ENCODE measurements at places on chromosomes 5 and 9.

- no peak for DNase-seq
These were observed 12.7 kb upstream of the EDIL3 start for GRCh38 chr5:84397385-84397784.

DNA sequence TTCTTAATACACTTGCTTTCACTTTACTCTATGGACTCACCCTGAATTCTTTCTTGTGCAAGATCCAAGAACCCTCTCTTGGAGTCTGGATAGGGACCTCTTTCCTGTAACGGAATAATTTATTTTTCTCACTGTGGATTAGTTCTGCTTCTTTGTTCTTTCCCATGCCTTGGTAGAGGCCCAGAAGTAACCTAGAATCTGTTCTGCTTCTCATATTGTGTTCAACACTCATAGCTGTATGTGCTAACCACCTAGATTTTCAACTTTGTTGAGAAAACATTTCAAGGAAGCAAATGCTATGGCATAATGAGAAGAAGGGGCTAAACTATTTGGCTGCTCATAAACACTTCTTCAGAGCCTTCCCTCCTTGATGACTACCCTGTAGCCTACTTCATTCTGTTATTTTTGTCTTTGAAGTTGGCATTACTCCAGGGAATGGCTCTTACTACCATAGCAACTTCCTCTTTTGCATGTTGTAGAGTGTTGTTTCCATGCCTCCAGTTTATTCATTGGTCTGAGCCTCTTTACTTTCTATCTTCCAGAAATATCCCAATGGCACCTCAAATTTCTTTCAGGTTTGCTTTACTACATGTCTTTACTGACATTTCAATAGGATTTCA lies 74.3 kb downstream of the KIAA0825 start:
- DNase-seq: no peak

DNA sequence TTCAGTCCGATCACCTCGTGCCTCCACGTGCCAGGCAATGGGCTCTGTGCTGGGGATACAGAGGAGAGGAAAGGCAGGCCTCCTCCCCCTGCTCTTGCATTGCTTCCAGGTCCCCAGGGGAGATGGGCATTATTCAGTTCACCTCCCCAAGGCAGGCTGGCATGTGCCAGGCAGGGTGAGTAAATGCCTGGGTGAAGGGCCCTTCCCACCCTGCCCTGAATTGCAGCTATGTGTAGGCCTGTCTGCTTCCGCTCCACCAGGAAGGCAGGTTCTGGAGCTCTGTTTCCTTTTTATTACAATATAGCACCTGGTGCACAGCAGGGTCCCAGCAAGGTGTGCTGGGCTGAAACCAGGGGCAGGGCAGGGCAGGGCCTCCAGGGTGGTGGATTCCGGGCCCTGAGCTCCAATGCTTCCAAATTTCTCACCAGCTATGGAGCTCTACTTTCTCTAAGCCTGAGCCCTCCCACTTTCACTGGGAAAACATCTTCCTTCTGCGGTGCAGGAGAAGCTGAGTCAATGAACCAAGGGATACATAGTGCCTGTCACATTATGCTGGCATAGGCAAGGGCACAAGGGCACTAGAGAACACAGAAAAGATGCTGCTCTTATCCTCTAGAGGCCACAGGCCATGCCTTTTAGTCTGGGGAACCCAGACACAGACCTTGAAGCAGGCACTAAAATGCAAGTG lies 42.0 kb downstream of the SHB start:
- DNase-seq: no peak

- no peak for DNase-seq
These were observed 876.4 kb downstream of the DTWD2 start for GRCh38 chr5:118111956-118112355.

GRCh38 chr5:165504674-165505073 lies 1999.3 kb downstream of the MAT2B start:
- no peak for DNase-seq

GRCh38 chr5:171474230-171474813 lies 54.9 kb downstream of the FGF18 start:
- DNase-seq: no peak

DNA sequence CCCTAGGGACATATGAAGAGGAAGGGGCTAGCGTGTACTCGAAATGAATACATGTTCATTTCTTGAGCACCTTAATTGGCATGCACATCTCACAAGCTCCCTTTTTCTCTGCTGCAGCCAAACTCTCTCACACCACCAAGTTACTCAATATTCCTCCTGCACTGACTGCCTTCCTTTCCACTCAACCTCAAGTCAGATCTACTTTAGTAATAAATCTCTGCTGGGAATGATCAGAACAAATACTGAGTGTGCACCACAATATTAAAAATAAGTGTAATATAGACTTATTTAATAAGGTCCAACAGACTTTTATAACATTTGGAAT lies 995.8 kb upstream of the WWC1 start:
- no peak for DNase-seq

DNA sequence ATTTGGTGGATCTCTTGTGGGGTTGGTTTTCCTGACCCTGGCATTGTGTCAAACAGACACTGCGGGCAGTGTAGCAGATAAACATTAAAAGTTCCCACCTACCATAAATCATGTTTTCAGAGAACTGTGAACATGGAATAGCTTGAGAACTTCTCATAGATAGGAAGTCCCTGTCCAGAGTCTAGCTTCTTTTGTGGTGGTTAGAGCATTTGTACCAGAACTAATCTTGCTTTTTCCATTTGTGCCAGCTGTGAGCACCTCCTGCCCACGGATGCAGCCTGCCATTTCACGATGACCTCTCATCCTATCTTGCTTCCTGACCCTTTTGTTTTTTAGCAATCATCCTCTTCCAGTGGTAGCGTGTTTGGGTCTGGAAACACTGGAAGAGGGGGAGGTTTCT lies 61.4 kb downstream of the FAM78A start:
- no peak for DNase-seq

DNA sequence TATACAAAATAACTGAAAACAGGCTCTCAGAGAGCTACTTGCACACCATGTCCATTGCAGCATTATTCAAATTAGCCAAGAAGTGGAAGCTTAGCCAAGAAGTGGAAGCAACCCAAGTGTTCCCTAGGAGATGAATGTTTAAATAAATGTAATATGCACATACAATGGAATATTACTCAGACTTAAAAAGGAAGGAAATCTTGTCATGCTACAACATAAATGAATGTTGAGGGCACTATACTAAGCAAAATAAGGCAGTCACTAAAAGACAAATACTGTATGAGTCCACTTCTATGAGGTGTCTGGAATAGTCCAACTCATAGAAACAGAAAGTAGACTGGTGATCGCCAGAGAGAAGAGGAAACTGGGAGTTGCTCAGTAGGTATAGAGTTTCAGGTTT lies 438.1 kb downstream of the MAT2B start:
- DNase-seq: no peak

DNA sequence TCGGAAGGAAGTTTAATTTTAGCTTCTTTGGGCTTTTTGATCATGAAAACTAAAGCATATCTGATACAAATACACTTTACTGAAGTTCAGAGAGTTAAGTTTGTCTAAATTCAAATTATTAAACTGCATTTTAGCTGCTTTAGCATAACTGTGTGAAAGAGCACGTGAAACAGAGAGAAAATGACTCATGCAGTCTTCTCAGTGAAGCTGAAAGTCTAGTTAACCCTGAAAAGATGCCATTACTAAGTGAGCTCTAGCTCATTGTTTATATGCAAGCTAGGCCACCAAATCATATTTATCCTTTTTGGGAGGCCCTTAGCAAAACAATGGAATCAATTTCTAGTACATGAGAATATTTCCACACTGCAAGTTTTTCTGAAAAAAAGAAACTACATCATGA lies 27.6 kb downstream of the TPD52L3 start:
- DNase-seq: no peak

DNA sequence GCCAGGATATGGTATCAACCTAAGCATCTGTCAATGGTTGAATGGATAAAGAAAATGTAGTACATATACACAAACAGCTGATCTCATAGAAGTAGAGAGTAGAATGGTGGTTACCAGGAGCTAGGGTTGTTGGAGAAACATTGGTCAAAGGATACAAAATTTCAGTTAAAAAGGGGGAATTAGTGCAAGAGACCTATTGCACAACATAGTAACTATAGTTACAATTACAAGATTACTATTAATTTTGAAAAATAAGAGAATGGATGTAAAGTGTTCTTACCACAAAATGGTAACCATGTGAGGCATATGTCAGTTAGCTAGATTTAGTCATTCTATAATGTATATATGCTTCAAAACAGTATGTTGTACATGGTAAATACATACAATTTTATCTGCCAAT lies 28.8 kb upstream of the ELOVL7 start:
- no peak for DNase-seq

- DNase-seq: no peak
These were observed 26.2 kb downstream of the GRIA1 start for GRCh38 chr5:153516504-153517240.

DNA sequence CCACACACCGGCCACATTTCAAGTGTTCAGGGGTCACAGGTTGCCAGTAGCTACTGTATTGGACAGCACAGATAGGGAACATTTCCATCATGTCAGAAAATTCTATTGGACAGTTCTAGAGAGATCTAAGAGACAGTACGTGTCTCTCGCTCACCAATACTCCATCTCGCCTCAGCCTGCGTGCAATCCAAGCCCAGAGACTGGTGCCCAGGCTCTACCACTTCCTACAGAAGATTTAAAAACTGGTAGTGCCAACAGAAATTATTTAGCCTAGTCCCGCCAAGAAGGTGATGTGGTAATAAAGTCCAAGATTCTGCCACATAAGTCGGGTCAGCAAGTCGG lies 390 bp upstream of the SNX2 start:
- no peak for DNase-seq

DNA sequence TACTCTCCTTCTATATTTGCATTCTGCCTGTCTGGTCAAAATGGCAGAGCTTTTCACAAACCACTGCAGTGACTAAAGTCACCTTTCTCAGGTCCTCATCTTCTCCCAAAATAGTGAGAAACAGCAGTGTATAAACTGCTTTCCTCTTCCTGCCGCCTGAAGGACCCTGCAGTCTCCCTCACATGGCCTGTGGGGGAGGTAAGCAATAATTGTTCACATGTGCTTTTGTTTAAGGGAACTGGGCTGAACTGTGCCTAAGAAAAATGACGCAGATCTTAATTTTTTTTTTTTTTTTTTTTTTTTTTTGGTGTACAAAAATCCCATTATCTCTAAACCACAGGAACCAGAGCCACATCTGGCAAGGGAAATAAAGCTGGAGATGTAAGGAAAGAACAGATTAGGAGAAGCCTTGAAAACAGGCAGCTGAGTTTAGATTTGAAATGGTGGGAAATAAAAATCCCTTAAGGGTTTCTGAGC lies 131.7 kb upstream of the VLDLR start:
- no peak for DNase-seq

GRCh38 chr5:67234671-67235176 lies 38.1 kb upstream of the CD180 start:
- DNase-seq: no peak

DNA sequence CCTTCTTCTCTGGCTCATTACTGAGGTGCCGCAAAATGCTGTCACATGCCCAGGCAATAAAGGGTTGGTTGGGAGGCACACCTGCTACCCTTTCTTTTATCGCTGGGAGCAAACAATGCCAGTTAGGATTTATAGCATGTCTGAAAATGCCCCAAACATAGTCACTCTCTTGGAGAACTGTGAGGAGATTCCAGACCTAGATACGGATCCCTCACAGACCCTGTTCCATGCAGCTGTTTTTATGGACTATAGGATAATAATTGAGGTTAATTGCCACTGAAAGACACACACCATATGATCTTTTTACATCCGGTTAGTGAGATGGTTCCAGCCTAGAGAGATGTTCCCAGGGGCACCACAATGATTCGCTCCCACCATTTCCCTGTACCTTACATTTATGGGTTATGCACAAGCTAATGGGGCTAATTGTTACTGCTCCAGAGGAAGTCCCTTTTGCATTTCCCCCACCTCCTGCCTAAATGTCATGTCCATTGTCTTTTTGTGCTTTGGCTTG lies 318.1 kb downstream of the PIK3R1 start:
- DNase-seq: no peak

DNA sequence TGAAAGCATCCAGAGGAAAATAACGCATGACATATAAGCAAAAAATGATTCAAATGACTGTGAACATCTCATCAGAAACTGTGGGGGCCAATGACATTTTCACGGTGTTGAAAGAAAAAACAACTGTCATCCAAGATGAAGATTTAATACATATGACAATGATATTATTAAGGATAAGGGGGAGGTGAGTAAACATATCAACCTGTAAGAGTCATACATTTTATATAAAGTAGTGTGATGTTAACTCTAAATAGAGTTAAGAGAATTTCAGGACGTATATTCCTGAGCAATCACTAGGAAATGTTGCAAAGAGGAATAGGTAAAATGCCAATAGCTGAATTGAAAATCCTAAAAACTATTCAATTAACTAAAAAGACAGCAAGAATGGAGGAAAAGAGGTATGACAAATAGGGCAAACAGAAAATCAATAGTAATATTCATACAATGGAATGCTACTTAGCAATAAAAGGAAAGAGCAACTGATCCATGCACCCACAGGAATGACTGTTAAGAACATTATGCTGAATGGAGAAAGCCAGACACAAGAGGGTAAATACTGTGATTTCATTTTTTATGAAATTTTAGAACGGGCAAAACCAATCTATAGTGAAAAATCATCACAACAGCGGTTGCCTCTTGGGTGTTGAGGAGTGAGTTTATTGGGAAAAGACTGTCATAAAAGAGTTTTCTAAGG lies 92.4 kb upstream of the JAK2 start:
- no peak for DNase-seq

- no peak for DNase-seq
These were observed 24.3 kb upstream of the FUBP3 start for GRCh38 chr9:130555061-130555460.

GRCh38 chr5:168590666-168591065 lies 11.5 kb upstream of the PANK3 start:
- DNase-seq: no peak

DNA sequence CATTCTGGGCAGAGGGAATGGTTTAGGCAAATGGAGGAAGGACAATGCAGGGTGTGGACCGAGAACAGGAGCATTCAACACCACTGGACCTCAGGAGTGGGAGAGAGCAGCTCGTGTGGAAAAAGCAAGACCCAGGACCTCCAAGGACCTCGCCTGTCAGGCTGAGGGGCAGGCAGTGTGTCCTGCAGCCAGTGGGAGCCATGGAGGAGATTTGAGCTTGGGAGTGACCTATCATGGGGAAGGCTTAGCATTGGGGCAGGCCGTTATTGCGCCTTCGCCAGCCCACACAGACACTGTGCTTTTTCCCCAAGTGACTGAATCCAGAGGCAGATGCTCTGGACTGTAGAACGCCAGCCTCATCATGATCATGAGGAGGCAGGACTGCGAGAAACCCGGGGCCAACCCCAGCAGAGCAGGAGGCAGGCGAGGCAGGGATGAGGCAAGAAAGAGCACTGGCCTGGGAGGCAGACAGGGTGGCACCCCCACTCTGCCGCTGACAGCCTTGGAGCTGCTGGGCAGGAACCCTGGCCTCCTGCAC lies 3.3 kb downstream of the CDHR2 start:
- DNase-seq: no peak
